ENCODE measurements at places on chromosomes 4 and X.

DNA sequence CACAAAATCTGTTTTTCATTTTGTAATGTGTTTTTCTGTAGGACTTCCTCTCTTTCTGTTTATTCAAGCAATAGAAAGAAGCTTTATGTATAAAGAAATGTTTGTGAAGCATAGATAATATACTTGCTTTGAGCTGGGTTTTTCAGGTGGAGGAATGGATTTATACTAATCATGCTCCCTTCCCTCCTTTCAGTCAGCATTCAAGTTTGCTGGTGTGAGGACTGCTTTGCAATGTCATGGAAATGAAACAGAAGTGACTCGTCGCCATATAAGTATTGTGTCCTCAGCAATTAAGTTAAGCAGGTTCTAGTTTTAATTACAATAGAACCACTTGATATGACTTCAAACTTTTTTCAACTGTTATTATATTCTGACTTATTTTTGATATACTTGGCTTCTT lies 1447.1 kb downstream of the PCDH19 start:
- no peak for DNase-seq

- DNase-seq, result no peak
These were observed 100.1 kb downstream of the CEP135 start for GRCh38 chr4:56048702-56049431.

- peak; percentile 9 for DNase-seq
These were observed 55.6 kb downstream of the STIM2 start for GRCh38 chr4:26916195-26916594.

GRCh38 chr4:40897557-40898203 lies 147.9 kb downstream of the NSUN7 start:
- DNase-seq, result peak; percentile 65

DNA sequence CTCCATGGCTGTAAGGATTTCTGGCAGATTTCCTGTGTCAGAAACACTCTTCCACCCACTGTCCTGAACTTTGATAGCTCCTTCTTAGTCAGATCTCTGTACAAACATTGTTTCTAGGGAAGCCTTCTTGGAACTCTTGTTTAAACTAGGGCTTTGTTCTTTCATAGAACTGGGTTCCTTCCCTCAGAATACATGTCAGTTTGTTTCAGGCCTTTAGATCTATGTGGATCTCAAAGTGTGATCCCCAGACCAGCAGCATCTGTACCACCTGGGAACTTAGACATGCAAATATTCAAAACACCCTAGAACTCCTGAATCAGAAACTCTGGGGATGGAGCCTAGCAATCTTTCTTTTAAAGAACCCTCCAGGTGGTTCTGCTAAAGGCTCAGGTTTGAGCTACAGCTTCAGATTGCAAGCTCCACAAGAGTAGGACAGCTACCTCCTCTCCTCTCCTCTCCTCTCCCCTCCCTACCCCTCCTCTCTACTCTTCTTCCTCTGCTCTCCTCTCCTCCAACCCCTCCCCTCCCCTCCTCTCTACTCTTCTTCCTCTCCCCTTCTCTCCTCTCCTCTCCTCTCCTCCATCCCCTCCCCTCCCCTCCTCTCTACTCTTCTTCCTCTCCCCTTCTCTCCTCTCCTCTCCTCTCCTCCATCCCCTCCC lies 12.7 kb downstream of the RASSF6 start:
- DNase-seq, result peak; percentile 23

GRCh38 chr4:2964706-2965258 lies 1.4 kb downstream of the GRK4 start:
- no peak for DNase-seq

GRCh38 chr4:33086331-33086925 lies 2366.3 kb downstream of the PCDH7 start:
- no peak for DNase-seq

- peak; percentile 50 for DNase-seq
These were observed 9.4 kb downstream of the UVSSA start for GRCh38 chr4:1356181-1356998.
